ENCODE measurements at places on chromosomes 3 and 15.

DNA sequence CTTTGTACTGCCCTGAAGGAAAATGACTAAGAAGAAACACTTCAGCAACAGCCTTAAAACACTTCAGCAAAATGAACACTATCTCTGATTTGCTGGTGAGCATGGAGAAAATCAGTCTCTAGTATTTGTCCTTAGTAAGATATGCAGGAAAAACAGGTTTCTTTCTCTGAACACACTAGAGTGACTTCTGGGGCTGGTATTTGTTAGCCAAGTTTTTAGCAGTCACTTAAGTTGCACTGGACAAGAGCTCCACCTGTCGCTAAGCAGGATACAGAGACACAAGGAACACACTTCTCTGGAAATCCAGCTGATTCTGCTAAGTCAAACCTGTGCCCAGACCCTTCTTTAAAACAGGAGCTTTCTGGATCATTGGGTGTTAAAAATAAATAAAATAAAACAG lies 65.3 kb downstream of the CHAC1 start:
- H3K36me3 ChIP-seq, result peaks cover 36% of the 10 kb centered on the region
- H3K27ac ChIP-seq, result no peak overlapping the region
- no peaks in the 10 kb centered on the region for H3K4me1 ChIP-seq
- DNase-seq, result no peak
- no peaks in the 10 kb centered on the region for H3K27me3 ChIP-seq

- no peak for DNase-seq
- no peaks in the 10 kb centered on the region for H3K36me3 ChIP-seq
- no peak overlapping the region for H3K27ac ChIP-seq
- no peak overlapping the region for H3K4me3 ChIP-seq
Measured at GRCh38 chr3:140199743-140200142, 264.8 kb downstream of the CLSTN2 start.

DNA sequence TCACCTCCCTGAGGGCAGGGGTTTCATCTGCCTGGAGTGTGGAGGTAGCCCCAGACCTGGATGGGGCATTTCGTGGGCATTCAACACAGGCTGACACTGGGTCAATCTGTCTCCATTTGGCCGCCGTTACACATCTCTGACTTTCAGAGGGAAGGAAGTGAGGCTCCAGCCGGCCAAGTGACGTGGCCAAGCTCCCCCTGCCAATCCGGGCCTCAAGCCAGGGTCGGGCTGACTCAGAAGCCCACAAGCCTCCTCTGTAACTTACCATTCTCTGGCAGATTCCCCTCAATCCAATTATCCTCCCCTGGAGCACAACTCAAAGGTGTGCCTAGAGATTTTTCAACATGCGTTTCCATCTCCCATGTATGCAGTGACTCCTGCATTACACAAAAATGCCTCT lies 227.6 kb downstream of the KLF13 start:
- no peak overlapping the region for H3K4me3 ChIP-seq
- H3K27ac ChIP-seq, result no peak overlapping the region
- no peak for DNase-seq
- no peaks in the 10 kb centered on the region for H3K27me3 ChIP-seq
- no peaks in the 10 kb centered on the region for H3K4me1 ChIP-seq

GRCh38 chr3:98897701-98898100 lies 3.8 kb downstream of the DCBLD2 start:
- no peak overlapping the region for H3K4me3 ChIP-seq
- H3K27ac ChIP-seq, result no peak overlapping the region
- H3K4me1 ChIP-seq, result no peaks in the 10 kb centered on the region

DNA sequence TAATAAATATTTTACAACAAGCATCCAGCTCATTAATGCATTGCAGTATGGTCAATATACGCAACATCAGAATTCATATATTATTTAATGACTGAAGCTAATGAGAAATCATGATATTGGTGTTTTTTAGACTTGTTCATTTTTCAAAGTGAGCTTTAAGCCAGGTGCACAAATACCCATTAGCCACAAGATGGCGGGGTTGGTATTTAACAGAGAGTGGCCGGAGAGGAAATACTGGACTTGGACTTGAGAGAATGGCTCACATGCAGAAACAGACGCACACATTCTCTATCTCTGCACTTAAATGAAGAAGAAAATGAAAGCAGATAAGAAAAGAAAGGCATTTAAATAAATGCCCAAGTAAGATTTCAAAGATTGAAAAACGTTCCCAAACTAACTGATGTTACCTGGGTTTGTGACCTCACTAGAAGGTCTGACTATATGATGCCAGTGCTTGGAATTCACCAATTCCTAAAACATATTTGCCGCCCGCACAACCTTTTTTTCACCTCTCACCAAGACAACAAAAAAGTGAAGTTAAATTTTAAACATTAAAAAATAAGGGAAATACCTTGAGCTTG lies 21.2 kb upstream of the CRBN start:
- H3K4me3 ChIP-seq, result no peak overlapping the region
- no peak overlapping the region for H3K27ac ChIP-seq
- no peaks in the 10 kb centered on the region for H3K4me1 ChIP-seq
